ENCODE measurements at places on chromosomes 1 and 21. TPM values are rescaled to one million over a fixed set of nuclear protein-coding genes. Genes with fewer than 3 reads are reported as not detected.

GRCh38 chr1:208528578-208529240, 284.5 kb upstream of the PLXNA2 start:
- no peak overlapping the region for H3K27ac ChIP-seq
- no peaks in the 10 kb centered on the region for H3K4me1 ChIP-seq
- no peak overlapping the region for H3K4me3 ChIP-seq
- no peak for DNase-seq
- no peaks in the 10 kb centered on the region for H3K36me3 ChIP-seq

GRCh38 chr1:145901312-145902021, 8.4 kb downstream of the ITGA10 start:
- peaks cover 36% of the 10 kb centered on the region for H3K36me3 ChIP-seq
- no peak overlapping the region for H3K27ac ChIP-seq
- H3K4me1 ChIP-seq, result no peaks in the 10 kb centered on the region
- DNase-seq, result no peak

DNA sequence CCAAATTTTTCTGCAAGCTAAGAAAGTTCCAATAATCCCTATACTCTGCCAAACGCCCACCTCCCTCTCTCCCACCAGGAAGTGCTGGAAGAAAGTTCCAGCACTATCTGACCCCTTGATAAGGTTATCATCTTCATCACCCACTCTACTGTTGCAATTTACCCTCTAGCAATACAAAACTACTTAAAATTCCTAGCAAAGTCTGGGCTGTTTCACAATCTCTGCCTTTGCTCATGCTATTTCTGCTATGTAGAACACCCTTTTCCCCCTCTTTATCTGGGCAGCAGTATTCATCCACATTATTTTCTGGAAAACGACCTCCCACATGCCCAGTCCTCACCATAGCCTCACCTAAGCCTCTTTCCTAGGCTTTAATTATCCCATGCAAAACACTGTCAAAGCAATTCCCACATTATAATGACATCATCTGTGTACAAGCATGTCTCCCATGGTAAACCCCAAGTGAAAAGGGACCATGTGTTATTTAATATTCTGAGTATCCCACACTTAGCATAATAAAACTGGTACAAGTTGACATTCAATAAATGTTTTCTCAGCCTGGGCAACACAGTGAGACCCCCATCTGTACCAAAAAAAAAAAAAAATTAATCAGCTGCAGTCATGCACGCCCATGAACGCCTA, 12.0 kb downstream of the F11R start:
- no peaks in the 10 kb centered on the region for H3K4me1 ChIP-seq
- H3K27me3 ChIP-seq, result no peaks in the 10 kb centered on the region
- H3K27ac ChIP-seq, result no peak overlapping the region
- DNase-seq, result no peak
- no peaks in the 10 kb centered on the region for H3K36me3 ChIP-seq

DNA sequence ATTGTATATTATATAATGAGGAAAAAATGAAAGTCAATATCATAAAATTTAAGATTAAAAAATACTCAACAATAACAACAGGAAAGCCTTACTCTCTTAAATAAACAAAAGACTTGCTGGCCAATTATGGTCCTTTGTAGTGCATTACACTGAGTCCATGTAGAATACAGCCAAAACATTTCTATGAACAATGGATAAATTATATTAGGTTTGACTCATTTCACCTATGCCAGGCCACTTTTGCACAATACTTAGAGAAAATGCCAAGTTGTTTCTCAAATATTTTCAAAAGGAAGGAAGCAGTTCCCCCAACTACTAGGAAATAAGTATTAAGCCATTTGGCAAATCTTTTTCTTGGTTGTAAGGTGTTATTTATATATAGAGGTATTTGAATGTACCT, 19.8 kb upstream of the UCK2 start:
- DNase-seq, result no peak
- no peaks in the 10 kb centered on the region for H3K4me1 ChIP-seq
- no peak overlapping the region for H3K27ac ChIP-seq
- H3K36me3 ChIP-seq, result no peaks in the 10 kb centered on the region
- H3K4me3 ChIP-seq, result no peak overlapping the region

GRCh38 chr1:17377325-17377953, 5.4 kb downstream of the PADI6 start:
- H3K27ac ChIP-seq, result no peak overlapping the region
- peak; percentile 30 for DNase-seq
- no peaks in the 10 kb centered on the region for H3K36me3 ChIP-seq
- H3K4me3 ChIP-seq, result no peak overlapping the region
- H3K4me1 ChIP-seq, result no peaks in the 10 kb centered on the region

DNA sequence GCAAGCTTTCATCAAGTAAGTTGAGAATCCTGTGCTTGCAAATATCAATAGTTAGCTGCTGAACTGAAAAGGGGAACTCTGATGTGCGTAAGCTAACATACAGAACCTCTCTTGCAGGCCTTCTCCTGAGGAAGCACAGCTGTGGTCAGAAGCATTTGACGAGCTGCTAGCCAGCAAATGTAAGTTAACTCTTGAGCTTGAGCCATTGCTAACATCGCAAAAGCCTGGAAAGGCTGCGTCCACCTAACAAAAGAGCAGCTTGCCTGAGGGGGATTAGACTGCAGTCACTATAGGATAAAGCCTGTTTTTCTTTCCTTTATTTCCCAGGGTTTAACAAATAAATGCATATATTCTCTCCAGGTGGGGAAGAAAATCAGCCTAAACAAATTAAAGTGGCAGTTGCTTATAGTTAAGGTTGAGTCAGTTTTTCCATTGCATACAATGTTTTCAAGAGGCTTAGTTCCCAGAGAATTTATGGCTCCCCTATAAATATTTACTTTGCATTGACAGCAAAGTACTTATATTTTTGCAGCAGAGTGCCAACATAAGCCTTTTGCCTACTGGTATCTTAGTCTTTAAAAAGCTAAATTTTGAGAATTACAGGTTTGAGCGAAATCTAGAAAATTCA, 1.5 kb downstream of the RGS2 start:
- H3K4me3 ChIP-seq, result peak overlapping the region; percentile 97
- H3K27ac ChIP-seq, result no peak overlapping the region
- H3K27me3 ChIP-seq, result no peaks in the 10 kb centered on the region
- H3K36me3 ChIP-seq, result peaks cover 10% of the 10 kb centered on the region
- DNase-seq, result no peak

DNA sequence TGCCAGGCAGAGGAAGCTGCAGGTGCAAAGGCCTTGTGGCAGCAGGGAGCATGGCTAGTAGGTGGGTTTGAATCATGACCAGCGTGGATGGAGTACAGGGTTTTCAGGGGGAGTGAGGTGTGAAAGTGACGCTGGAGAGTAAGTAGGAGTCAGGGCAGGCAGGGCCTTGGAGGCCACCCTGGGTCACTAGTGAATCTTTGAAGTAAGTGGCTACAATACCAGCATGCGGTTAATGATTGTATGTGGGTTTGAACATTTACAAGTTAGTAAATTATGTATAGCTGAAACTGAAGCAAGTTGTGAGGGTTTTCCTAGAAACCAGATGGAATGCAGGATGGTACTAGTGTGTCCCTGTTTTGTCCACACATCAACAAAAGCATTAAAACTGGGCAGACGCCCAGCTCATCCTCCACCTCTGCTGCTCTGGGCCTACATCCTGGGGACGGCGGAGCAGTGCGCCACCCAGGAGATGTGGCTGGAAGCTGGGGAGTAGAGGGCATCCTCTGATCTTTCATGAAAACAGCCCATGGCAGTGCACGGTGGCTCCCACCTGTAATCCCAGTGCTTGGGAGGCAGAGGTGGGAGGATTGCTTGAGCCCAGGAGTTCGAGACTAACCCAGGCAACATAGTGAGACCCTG, 41.2 kb upstream of the B3GALNT2 start:
- H3K27me3 ChIP-seq, result no peaks in the 10 kb centered on the region
- no peak overlapping the region for H3K27ac ChIP-seq
- no peak overlapping the region for H3K4me3 ChIP-seq
- DNase-seq, result no peak
- no peaks in the 10 kb centered on the region for H3K36me3 ChIP-seq

DNA sequence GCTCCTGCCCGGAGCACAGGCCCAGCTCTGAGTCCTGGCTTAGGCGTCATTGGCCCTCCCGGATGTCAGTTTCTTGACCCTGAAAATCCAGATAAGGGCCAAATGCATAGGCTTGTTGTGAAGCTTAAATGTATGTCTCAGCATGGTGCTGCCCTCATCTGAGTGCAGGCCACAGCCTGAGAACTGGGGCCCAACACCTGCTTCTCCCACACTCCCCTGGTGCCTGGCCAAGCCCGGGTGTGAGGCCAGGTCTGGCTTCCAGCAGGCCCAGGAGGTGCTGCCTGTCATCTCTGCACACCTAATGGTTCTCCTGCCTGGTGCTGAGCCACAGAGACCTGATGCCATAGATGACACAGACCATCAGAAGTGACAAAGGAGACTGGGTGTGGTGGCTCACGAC, 14.0 kb downstream of the MX2 start:
- DNase-seq, result no peak
- no peaks in the 10 kb centered on the region for H3K27me3 ChIP-seq
- H3K4me1 ChIP-seq, result no peaks in the 10 kb centered on the region
- no peaks in the 10 kb centered on the region for H3K36me3 ChIP-seq
- no peak overlapping the region for H3K27ac ChIP-seq
- H3K4me3 ChIP-seq, result no peak overlapping the region

DNA sequence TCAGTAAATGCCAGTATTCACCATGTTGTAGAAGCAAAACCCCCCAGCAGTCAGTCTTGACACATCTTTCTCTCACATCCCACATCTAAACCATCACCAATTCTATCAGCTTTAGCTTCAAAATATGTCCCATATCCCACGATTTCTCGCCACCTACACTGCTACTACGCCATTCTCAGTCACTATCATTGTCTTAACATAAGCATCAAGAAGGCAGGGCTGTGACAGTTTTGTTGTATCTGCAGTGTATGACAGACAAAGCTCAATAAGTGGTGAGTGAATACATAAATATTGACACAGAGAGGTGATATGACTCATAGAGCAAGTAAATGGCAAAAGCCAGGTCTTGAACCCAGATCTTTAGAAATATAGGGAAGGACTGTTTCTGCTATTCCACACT, 59.9 kb downstream of the JAK1 start:
- H3K27me3 ChIP-seq, result no peaks in the 10 kb centered on the region
- no peaks in the 10 kb centered on the region for H3K36me3 ChIP-seq
- no peak overlapping the region for H3K27ac ChIP-seq
- no peak for DNase-seq

Gene TFF2
- total RNA-seq, result not detected

GRCh38 chr21:38820471-38821239, 14.9 kb downstream of the ETS2 start:
- no peak overlapping the region for H3K27ac ChIP-seq
- no peaks in the 10 kb centered on the region for H3K27me3 ChIP-seq
- DNase-seq, result no peak
- peaks cover 74% of the 10 kb centered on the region for H3K36me3 ChIP-seq
- H3K4me3 ChIP-seq, result no peak overlapping the region
- peaks cover 19% of the 10 kb centered on the region for H3K4me1 ChIP-seq

Gene PLA2G4A
- 12.3 TPM for total RNA-seq

Gene RGS8
- not detected for total RNA-seq

Gene GPR153
- total RNA-seq, result 2.9 TPM

Gene SUCO
- total RNA-seq, result 41.3 TPM

GRCh38 chr1:66492424-66492823, 41.5 kb upstream of the SGIP1 start:
- H3K4me1 ChIP-seq, result peaks cover 60% of the 10 kb centered on the region
- DNase-seq, result no peak
- H3K36me3 ChIP-seq, result no peaks in the 10 kb centered on the region
- H3K27me3 ChIP-seq, result no peaks in the 10 kb centered on the region
- no peak overlapping the region for H3K4me3 ChIP-seq

DNA sequence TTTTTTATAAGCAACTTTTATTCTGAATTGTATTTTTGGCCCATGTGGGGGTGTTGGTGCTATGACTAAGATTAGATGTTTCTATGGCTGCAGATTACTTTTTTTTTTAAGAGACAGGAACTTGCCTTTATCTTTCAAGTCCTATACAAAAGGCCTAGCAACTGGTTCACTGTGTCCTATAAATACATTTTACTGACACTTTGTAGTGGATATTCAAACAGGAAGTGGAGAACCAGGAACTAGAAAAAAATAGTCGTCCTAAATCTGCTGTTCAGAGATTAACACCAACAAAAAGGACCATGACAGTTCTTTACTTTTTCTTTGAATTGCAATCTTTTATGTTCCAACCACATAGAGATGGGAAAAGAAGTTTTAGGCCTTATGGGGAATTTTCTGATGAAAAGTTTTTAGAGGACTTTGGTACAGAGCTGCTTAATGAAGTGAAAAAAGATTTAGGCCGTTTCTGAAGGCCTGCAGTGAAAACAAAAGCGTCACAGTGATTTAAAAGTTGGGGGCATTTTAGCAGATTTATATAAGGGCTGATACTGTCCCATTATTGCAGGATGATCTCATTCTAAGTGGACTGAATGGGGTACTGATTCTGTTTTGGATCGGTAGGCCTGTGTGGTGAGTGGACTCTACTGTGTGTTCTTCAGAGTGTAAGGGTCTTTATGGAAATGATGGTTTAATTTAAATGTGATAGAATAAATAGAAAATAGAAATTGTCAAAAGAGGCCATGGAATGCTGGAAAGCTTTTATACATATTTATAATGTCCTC, 136.4 kb upstream of the DEPDC1 start:
- no peak for DNase-seq
- H3K4me3 ChIP-seq, result no peak overlapping the region
- H3K27me3 ChIP-seq, result no peaks in the 10 kb centered on the region
- H3K4me1 ChIP-seq, result no peaks in the 10 kb centered on the region

Gene FOXD3
- not detected for total RNA-seq
